Natural killer cell (primary cell): ENCODE measurements at places on chromosomes 13 and 19. TPM values are rescaled to one million over a fixed set of nuclear protein-coding genes. Genes with fewer than 3 reads are reported as not detected.

DNA sequence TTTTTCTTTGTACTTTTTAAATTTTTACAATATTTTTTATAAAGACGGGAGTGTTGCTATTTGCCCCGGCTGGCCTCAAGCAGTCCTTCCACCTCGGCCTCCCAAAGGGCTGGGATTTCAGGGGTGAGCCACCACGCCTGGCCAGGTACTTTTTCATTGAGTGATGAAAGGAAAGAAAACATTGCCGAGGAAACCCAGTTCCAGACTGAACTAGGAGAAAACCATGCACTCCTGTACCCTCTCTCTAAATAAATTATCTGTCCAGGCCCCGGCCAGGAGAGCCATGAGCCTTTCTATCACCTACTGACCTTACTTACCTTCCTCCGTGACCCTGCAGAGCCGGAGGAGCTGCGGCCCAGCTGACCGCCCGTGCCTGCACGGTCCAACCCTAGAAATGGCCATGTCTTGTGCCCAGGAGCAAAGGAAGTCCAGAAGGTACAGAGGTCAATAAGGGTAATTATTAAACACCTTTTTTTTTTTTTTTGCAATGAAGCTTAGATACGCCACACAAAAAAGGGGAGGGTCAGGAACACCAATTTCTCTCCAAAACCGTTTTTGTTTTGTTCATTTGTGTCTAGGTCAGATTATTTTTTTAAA lies at the start of gene SLC7A9:
Gene SLC7A9 (minus strand): TSS at position 399 of the 597 bp plus-strand sequence. CDS start 1,233 bp downstream, outside the sequence.
- no peak for DNase-seq

The NALCN gene
- not detected for total RNA-seq

The POU4F1 gene
- not detected for total RNA-seq

The TRMT1 gene
- total RNA-seq, result 42.2 TPM

The PSG6 gene
- not detected for total RNA-seq

GRCh38 chr19:29670255-29670654 lies 5.0 kb downstream of the PLEKHF1 start:
- no peak for DNase-seq

DNA sequence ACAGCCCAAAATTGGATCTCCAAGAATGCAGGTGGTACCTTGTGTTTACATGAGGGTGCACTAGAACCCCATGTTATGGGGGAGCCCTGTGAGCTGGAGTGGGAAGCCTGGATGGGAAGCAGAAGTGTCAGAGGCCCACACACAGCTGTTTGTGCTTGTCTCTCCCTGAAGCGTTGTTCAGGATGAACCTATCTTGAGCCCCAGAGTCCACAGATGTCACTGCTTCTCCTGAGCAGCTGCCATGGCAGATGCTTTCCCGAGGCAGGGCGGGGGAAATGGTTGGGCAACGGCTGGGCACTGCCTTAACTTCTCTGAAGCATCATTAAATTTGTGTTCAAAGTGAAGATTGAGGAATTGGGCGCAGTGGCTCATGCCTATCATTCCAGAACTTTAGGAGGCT lies 17.1 kb upstream of the CHST8 start:
- no peak for DNase-seq

- DNase-seq, result no peak
Observed at GRCh38 chr19:6226012-6226411, 53.8 kb downstream of the MLLT1 start.

The GRIK5 gene
- not detected for total RNA-seq

The NDUFA3 gene
- total RNA-seq, result 91.9 TPM

DNA sequence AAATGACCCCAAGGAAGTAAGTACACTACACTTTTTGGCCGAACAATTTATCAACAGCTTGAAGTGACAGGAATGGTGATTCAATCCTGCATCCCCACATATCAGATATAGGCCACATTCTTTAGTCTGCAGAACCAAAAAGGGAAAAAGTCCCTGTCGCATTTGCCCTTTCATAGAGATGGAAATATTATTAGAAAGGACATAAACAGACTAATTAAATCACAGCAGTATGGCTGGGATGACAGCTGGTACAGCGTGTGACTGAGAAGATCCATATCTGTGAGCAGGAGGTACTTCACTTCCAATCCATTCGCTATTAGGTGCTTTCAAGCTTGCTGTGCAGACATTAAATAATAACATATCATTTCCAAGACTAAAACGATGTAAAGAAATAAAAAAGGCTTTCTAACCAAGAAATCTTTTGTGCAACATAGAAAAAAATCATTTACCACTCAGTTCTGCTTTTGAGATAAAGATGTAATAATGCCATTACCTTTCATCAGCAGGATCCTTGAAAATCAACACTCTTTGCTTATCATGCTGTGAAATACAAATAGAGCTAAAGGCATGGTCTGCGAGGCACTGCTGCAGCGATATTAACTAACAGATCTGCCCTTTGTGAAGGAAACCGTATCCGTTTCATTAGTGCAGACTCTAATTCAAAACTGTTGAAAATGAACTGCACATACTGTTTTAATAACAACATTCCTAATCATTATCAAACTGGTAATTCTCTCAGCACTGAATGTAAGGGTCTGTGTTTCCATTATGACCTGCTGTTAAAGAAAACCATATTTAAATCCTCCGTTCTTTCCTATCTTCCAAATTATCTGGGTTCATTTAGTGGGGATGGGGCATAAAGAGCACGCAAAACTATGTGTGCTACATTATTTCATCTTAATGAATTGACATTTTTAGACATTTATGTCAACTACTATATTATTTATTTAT lies 245.6 kb downstream of the DACH1 start:
- DNase-seq, result no peak

The ATXN8OS gene
- total RNA-seq, result not detected

The MLLT1 gene
- 43.8 TPM for total RNA-seq

GRCh38 chr13:102277286-102277685 lies 124.6 kb downstream of the FGF14 start:
- DNase-seq, result no peak
